ENCODE measurements at places on chromosomes 5 and 9.

DNA sequence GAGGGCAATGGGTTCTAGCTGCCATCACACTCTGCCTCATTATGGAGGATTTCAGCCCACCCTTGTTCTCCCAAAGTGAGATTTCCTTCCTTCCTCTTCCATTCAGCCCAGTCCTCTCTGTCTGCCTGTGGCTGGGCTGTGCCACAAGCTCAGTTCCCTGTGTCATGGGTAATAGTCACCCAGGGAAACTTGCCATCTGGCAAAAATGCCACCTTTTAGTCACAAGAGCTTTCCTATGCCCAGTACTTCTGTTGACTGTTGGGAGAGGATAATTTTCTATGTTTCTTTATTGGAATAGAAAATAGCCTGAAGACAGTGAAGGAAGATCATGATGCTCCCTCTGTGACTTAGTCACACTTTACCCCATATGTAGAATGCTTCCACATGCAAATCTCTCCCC is 71.4 kb downstream of the TLR4 start:
- DNase-seq: no peak

DNA sequence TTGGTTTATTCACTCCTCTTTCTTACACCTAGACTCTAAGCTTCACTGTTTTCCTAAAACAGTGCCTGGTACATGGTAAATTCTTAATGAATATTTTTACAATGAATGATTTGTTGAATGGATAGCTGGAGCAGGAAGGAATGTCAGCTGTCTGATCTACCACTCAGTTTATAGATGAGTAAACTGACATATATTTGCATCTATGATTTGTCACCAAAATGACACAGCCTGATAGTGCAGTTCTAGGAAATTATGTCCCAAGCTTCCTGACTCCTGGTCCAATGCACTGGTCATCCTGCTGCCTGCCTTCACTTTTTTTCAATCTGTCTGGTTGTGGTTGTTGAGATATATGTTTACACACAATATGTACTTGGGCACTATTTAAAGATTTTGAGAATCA is 651.7 kb upstream of the WWC1 start:
- no peak for DNase-seq

GRCh38 chr9:71253011-71253410 is 131.6 kb upstream of the TRPM3 start:
- no peak for DNase-seq

- DNase-seq: no peak
Observed at GRCh38 chr9:137084526-137084925, 2.3 kb upstream of the MAN1B1 start.

DNA sequence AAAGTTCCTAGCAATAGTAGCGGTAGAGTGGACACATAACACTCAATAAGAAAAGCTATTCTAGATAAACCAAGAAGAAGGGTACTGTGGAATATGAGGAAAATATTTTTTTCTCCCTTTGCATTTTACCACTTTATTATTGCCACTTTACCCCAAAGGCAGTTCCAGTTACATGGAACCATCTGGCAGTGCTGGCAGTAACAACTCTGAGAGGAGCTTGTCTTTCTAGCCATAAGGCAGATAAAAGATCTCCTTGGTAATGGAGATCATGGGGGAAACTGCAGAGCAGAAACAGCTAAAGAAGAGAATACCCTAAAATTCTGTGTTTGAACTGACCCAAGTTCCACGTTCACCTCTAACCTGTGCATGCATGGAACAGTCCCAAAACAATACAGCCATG is 38.5 kb downstream of the UBTD2 start:
- DNase-seq: no peak

- DNase-seq: no peak
Observed at GRCh38 chr9:24298912-24299311, 246.8 kb downstream of the IZUMO3 start.

DNA sequence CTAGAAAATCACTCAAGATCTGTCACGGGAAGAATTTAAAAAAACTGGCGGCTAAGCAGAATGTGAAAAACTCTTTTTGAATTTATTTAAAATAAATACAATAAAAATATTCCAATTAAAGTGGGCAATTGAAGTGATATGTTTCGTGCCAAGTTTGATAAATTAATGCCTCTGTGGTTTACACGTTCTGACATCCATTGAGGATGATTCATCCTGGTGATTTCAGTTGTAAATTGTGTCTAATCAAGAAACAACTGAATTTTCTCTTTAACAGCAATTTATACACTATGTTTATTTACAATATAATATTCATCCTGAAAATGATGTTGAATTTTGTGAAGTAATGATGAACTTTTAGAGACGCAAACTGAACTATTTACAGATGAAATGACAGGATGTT is 21.0 kb upstream of the OSMR start:
- DNase-seq: no peak

DNA sequence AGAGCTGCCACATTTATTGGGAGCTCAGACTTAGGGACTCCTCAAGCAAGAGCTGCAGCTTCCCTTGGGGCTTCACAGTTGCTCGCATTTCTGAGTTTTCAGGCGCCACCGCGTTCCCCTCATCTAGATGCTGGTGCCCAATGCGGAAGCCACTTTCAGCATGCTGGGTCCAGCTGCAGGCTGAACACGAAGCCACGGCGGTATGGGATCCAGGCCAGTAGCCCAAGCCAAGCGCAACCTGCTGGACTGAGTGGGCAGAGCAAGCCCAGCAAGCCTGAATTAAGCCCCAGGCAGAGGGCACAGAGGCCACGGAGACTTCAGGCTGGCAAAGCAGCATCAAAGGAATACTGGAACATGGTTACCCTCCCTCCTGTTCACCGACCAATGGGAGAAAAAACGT is 391.5 kb downstream of the HTR1A start:
- DNase-seq: no peak

- no peak for DNase-seq
Observed at GRCh38 chr5:94693845-94694370, 75.4 kb downstream of the SLF1 start.

All from gastrocnemius medialis (tissue), 4 donors.